Skin of body (tissue), 3 donors: ENCODE measurements at places on chromosomes 12 and 14.

GRCh38 chr14:84783511-84783910, 746.4 kb upstream of the FLRT2 start:
- no peak for DNase-seq

- no peak for DNase-seq
Measured at GRCh38 chr14:33932576-33933345, 18.1 kb downstream of the EGLN3 start.

GRCh38 chr14:91533623-91534022, 23.5 kb upstream of the PPP4R3A start:
- DNase-seq, result no peak

GRCh38 chr12:96146747-96147146, 47.4 kb upstream of the ELK3 start:
- no peak for DNase-seq

DNA sequence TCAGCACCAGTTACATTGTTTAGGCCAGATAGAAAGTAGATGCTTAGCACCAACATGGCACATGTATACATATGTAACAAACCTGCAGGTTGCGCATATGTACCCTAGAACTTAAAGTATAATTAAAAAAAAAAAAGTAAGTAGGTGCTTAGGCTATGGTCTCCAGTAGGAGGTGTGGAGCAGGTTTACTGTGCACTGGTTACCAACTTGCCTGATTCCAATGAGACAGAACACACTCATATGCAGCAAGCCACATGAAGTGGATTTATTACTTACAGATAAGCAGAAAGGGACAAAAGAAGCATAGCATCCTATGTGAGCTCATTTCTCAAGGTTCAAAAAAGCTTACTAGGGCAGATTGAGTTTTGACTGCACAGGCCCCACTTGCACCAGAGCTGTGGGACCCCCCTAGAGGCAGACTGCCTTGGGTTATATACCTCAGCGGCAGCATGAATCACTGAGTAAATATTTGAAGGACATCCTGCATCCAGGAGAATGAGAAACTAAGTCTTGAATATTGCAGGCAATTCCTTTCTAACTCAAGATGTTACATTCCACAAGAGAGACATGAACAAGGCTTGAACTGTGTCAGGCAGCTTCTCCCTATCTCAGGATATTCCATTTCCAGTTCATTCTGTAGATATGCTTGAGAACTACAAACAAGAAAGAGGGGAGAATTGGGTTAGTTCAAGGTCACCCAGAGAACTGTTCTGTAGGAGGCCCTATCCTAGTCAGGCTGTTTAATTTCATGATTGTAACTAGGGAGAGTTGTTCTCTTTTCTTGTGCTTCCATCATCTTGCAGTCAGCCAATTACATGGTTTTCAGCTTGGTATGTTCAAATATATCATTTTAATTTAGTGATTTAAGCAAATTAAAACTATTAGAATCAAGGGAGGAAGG, 30.1 kb downstream of the LRFN5 start:
- no peak for DNase-seq

- DNase-seq, result no peak
Measured at GRCh38 chr12:24328261-24328660, 378.8 kb upstream of the SOX5 start.

DNA sequence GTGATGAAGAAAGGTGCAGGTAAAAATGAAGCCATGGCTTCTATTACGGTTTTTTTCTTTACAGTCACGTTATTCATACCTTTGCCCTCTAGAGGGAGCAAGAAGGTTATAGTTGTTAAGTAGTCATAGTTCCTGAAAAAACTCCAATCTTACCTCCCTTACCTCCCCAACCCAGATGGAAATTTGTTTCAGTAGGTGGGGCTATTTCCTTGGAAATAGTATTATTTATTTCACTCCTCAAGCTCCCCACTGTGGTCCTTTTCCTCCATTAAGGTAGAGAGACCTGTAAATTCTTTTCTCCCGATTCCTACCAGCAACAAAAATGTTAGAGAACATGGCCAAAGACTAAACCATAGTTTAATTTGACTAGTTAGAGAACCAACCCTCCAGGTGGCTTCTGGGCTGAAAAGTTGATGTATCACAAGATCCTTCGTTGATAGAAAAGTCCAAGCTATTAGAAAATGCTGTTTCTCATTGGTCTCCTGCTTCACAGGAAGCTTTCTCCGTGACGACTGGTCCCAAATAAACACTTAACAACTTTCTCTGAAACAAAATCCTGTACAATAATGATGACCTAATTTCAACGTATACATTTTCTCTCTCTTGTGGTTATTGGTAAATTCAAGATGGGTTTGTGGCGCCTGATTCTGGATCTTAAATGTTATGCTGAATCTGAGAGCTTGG, 43.5 kb downstream of the TMX1 start:
- DNase-seq, result peak; percentile 79

DNA sequence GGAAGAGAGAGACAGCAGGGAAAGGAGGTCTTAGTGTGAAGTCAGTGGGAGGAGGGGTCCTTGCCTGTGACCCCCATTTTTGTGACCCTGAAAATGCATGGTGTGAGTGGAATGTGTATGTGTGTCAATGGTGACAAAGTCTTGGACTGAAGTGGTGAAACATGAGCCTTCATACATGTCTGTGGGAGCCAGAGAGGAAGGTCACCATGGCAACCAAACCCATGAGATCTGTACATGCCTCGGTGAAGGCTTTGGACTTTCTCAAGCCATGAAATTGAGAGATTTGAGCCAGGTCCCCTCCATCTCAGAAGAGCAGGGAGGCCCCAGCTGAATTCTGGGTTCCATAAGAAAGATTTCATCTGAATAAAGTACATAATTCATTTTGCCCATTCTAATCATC, 108.7 kb downstream of the TTC8 start:
- DNase-seq, result no peak

GRCh38 chr12:53166837-53167236, 13.7 kb upstream of the ZNF740 start:
- no peak for DNase-seq
